CD4-positive, alpha-beta T cell (primary cell): ENCODE measurements at places on chromosomes 2 and 18. TPM values are rescaled to one million over a fixed set of nuclear protein-coding genes. Genes with fewer than 3 reads are reported as not detected.

Gene KANSL1L
- total RNA-seq: 6.7 TPM

Gene LINC00305
- total RNA-seq: not detected

DNA sequence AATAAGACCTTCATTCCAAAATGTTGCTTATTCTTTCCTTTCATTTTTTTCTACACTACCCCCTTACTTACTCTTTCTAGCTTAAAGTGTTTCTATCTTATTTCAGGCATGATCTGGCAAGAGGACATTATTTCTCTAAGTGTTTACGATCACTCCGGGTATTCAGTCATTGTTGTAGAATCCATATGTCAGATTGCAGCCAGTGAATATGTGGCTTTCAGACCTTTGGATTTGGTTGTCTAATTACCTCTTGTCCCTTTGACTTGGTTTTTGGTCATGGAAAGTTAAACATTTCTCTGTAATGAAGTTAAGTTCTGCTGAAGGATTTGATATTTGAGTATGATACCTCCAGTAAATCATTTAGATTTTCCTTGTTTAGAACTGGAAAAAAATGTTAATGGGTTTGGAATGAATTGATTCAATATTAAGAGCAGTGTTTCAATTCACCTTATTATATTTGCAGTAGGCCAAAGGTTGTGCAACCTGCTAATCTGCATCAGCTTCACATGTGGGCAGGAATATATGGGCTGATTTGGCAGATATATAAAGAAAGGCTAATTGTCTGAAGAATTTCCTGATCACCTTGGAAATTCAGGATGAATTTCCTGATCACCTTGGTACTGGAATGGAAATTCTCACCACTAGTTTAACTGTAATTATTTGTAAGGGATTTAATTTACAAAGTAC, 154.9 kb downstream of the PRPF40A start:
- DNase-seq: no peak

GRCh38 chr2:41896186-41896846, 151.5 kb upstream of the PKDCC start:
- DNase-seq: no peak

GRCh38 chr18:59881728-59882656, 17.8 kb upstream of the PMAIP1 start:
- DNase-seq: peak; percentile 34

GRCh38 chr18:77361382-77361781, 111.7 kb downstream of the GALR1 start:
- DNase-seq: no peak

- no peak for DNase-seq
Measured at GRCh38 chr2:204183608-204184007, 247.0 kb downstream of the ICOS start.

DNA sequence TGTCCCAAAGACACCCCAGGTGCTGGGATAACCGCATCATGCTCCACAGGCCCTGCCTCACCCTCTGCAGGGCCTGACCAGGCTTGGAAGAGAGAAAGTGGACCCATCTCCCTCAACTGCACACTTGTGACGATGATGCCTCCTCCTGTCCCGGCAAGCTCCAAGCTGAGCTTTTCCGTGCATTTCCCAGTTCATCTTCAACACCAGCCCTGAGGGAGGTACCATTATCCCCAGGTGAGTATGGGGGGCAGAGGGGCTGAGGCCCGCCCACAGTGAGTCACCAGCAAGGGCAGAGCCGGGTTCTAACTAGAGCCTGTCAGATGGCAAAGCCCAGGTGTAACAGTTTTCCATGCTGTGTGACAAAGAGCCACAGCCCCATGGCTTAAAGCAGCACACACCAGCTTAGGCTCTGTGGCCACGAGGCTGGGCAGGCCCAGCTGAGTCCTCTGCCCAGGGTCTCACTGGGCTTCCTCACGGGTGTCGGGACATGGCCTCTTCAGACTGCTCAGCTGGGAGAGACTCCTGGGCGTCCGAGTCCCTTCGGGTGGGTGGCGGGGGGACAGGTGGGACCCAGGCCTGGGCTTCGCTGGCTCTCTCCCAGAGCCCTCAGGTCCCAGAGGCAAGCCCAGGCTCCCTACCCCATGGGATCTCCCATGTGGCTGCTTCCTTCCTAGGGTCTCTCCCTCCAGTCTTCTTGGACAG, 108.4 kb upstream of the OTOS start:
- DNase-seq: peak; percentile 22

- DNase-seq: no peak
Measured at GRCh38 chr2:42775810-42776209, 11.9 kb upstream of the OXER1 start.
